Suppressor macrophage treated with lipopolysaccharide for 4 hours (primary cell): ENCODE measurements at places on chromosomes 12 and 14.
A peak's percentile ranks its signal among the peaks of the same experiment; 100 is the strongest.

DNA sequence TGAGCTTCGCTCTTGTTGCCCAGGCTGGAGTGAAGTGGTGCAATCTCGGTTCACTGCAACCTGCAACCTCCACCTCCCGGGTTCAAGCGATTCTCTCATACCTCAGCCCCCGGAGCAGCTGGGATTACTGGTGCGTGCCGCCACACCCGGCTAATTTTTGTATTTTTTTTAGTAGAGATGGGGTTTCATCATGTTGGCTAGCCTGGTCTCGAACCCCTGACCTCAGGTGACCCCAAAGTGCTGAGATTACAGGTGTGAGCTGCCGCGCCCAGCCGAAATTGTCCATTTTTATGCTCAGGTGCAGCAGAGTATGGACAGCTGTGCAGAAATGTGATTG lies 19.2 kb upstream of the CYP46A1 start:
- DNase-seq, result no peak

DNA sequence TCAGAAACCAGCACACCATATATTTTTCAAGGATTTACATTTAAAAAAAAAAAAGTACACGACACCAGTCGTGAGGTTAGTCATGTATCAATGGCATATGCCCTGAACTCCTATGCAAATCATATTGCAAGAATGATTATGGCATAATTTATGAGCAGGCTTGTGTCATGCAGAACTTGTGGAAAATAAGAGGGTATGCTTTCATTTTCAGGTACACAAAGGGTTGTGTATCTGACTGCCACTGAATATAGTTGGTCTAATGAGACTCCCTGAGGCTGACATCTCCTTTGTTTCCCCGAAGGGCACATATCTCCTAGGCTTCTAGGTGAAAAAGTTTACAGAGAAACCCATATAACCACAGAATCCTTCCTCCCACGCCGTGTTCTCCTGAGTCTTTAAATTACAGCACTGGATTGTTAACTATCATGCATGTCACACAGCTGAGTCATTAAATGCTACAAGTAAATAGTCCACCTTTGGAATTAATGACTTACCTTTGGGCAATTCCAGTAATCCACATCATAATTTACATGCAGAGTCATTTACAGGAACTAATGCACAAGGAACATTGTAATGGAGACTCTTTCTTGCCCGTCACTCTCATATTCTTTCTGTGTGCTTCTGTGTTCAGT lies 356.7 kb upstream of the DIO2 start:
- DNase-seq, result no peak

DNA sequence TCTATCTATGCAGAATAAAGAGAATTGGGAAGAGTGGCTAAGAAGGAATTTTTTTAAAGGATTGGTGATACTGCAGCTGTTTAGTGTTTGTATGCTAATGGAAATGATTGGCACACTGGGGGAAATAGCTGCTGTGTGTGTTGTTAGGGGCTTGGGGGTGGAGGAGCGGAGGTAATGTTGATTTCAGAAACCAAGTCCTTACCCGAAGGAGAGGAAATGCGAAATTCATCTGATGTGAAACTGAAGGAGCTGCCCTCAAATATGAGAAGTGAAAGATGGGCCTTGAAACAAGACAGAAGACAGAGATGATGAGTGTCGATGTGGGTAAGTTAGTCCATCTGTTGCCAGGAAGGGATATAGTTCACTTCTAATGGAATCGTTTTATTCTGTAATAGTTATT lies 21.2 kb upstream of the RNASE12 start:
- DNase-seq, result peak; percentile 83

DNA sequence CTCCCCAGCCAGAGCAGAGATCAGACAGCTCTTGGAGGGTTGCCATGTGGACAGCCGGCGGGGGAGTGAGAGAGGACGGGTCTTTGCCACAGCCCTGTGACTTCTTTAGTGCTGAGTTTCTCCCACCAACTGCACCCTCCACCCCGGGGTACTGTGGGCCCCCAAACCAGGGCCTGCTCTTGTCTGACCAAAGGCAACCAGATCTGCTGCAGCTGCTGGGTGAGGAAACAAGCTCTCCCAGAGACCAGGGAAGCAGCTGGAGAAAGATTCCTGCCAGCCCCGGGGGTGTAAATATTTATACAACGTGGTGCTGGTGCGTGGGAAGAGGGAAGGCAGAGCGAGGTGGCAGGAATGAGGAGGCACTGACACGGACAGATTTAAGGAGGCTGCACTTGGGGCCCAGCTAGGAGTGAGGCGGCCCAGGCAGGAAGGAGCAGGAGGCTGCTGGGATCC lies 14.3 kb upstream of the ZFP36L1 start:
- DNase-seq, result peak; percentile 75

DNA sequence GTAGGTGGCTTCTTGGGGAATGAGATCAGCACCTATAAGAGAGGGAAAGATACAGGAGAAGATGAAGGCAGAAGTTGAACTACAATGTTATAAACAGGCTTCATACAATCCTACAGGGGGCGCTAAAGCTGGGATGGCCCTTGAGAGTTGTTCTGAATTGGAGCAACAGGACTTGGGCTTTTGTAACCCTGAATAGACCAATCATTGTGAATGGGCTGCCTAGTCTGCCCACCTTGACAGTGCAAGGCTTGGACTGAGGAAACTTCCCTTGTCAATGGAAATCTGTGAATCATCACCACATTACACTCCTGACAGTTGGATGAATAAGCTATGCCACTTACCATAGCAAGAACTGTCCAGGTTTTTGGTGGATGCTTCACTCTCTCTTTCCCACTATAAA lies 306.1 kb downstream of the KCNC2 start:
- peak; percentile 6 for DNase-seq

DNA sequence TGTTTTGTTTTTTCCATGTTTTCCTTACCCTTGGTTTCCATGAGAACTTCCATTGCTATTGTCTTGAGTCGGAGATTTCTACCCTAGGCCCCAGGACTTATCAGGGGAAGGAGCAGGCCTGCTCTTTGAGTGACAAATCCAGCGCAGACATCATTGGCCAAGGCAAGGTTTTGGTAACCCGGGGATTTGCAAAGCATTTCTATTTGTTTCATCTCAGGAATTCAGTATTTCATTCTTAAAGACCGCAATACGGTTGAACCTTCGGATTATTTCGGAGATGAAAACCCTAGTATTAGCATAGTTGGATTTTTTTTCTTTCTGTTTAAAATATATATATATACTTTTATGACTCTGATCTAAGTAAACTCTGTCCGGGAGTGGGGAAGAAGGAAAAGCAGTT lies 62.0 kb downstream of the TMEM132C start:
- no peak for DNase-seq

GRCh38 chr14:102222009-102222575 lies 82.4 kb downstream of the WDR20 start:
- no peak for DNase-seq

- DNase-seq, result no peak
These were observed 28.5 kb downstream of the FAIM2 start for GRCh38 chr12:49875115-49875720.

GRCh38 chr12:91142221-91142631 lies 30.9 kb upstream of the LUM start:
- DNase-seq, result no peak

GRCh38 chr12:70449074-70449752 lies 83.1 kb downstream of the KCNMB4 start:
- DNase-seq, result no peak

- DNase-seq, result no peak
These were observed 133.0 kb downstream of the KIF26A start for GRCh38 chr14:104271391-104271790.

DNA sequence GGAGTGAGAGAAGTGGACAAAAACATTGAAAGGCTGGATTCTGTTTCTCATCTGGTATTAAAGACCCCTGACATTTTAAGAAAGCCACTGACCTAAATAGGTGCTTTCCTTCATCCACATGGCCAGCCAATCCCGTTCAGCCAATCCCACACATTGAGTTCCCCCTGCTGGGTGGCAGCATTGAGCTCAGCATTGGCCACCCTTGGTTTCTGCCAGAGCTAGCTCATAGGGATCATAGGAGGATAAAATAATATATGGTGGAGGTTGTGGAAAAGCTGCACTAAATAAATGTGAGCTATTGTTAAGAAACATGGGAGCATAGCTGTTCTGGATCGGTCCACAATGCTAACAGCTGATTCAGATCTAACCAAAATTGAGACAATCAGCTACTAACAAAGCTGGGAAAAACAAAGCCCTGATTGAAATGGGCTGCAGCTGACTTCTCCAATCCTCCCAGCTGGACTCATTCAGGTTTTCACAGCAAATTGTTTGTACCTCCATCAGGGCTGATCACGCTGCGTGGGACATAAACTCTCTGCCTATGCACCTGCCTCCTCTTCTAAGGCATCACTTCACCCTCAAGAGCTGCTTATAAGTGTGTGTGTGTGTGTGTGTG lies 256.5 kb downstream of the EMP1 start:
- no peak for DNase-seq

GRCh38 chr12:105724641-105725040 lies 394.1 kb downstream of the C12orf75 start:
- no peak for DNase-seq

DNA sequence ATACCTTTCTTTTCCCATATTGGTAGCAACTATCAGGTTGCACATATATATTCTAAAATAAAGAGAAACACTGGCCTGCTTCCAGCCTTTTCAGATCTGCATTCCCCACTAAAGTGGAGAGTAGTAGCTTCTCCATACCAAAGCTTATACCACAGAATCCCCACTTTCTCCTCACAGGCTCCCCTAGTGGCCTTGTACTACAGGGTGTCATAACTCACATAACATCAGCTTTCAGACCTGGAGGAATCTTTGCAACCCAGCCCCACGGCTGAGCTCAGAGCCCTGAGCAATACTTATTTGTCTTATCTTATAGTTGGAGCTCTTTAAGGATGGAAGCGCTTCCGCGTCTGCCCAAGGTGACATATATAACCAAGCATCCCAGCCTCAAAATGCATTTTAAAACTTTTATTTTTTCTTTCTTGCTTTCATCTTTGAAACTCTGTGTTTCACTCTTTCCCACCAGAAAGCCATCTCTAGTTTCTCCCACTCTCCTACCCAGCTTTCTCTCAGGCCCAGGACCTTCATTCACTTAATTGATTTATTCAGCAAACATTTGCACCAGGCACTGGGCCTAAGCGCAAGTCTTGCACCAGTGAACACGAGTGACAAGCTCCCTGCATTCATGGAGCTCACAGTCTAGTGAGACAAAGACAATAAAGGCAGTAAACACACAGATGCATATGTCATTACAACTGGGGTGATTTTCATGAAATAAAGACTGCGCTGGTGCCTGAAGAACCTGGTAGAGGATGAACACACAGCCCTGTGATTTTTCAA lies 254.7 kb downstream of the IPO8 start:
- DNase-seq, result no peak

DNA sequence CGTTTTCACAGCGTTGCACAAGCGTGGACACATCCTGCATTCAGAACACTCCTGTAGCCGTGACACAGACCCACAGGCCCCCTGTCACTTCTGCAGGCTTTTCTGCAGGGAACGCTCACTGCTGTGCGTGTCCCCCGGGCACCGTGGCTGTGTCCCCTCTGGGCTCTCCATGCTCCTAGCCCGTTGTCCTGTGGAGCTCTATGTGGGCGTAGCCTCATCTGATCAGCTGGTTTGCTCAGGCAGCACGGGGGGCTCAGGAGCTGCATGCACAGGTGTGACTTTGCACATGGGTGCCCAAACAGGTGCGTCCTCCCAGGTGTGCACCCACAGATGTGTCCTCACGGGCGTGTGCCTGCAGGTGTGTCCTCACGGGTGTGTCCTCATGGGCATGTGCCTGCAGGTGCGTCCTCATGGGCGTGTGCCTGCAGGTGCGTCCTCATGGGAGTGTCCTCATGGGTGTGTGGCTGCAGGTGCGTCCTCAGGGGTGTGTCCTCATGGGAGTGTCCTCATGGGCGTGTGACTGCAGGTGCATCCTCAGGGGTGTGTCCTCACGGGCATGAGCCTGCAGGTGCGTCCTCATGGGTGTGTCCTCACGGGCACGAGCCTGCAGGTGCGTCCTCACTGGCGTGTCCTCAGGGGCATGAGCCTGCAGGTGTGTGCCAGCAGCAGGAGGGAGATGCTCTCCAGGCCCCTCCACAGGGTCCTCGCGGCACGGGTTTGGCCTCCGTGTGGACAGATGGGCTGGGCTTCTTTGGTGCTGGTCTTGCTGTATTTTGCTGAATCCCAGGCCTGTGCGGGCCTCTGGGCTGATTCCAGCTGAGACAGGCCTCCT lies 17.5 kb downstream of the MTA1 start:
- DNase-seq, result no peak

DNA sequence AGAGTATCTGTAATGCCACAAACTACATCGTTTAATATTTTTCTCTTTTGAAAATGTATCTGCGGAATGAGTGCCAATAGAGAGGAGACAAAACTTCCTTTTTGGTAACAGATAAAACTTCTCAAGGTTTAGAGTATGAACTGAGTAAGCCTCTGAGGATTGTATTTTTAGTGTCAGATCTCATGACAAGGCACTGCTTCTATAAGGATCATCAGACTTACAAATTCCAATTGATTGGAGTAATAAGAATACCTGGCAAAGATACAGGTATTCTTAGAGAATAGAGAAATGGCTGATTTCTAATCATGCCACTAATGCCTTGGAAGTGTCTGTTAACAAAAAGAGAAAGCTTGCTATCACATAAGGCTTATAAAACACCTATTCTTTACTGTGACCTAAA lies 45.3 kb downstream of the SLC35F4 start:
- DNase-seq, result no peak

DNA sequence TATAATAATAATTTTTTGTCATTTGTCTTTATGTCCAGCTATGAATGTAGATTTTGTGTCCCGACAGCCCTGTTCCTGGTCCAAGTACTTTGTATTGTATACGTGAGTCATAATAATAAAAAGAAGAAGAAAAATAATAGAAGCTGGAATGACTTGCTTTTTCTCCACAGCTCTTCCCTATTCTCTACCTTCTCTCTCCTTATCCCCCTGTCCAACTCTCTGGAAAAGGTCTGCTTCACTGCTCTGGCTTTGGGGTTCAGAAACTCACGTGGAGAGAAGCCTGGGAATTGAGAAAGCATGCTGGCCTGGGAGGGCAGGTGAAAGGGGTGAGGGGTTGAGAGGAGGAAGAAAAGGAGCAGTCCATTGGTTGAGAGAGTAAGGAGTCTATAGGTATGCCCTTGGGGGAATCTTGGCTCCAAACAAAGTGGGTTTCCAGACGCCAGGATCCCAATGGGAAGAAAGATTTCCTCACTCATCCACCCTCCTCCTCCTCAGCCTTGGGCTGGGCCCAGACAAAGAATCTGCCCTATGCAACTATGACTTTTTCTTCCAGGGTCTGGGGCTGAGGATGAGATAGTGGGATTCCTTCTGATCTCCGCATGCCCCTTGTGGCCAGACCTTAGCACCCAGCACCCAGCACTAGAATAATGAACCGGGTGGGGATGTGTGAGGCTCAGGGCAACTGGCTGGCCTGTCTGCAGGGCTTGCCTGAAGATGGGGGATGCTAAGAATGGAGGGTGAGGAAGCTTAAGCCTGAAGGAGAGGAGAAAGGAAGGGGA lies 4.0 kb downstream of the HOXC8 start:
- no peak for DNase-seq

- no peak for DNase-seq
These were observed 79.6 kb downstream of the EXOC5 start for GRCh38 chr14:57189070-57189469.
